ENCODE measurements at places on chromosomes 3 and 15.

- no peak for DNase-seq
Observed at GRCh38 chr3:178850450-178851190, 221.0 kb downstream of the ZMAT3 start.

DNA sequence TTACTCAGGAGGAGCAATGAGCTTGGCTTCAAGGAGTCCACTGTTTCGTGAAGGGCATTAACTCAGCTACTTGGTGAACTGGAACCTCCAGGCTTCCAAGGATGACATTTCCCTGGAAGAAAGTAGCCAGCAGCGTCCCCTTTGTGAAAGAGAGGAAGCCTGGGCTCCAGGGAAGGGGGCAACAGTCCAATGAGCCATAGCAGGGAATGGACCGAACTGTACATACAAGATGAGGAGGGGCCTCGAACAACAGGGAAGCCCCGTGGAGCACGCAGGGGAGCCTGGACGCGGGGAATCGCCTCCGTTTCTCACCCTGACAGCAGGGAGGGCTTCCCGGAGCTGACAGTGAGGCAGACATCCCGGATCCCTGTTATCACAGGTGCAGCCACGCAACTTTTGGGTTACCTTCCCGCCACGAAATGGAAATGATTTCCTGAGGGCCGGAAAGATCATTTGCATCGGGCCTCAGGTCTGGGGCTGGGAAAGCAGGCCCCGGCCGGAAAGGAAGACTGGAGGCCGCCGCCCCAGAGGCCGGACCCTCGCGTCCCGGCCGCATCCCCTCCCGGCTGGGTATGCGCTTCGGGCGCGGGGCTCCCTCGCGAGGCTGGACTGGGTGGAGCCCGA, 475 bp upstream of the SPINT1 start:
- no peak for DNase-seq

GRCh38 chr15:90001062-90001682, at the start of gene ZNF710:
TSS of gene ZNF710 (plus strand) at chr15:90001324. CDS start at chr15:90067138, 65,814 bp downstream.
- DNase-seq: peak; percentile 85

DNA sequence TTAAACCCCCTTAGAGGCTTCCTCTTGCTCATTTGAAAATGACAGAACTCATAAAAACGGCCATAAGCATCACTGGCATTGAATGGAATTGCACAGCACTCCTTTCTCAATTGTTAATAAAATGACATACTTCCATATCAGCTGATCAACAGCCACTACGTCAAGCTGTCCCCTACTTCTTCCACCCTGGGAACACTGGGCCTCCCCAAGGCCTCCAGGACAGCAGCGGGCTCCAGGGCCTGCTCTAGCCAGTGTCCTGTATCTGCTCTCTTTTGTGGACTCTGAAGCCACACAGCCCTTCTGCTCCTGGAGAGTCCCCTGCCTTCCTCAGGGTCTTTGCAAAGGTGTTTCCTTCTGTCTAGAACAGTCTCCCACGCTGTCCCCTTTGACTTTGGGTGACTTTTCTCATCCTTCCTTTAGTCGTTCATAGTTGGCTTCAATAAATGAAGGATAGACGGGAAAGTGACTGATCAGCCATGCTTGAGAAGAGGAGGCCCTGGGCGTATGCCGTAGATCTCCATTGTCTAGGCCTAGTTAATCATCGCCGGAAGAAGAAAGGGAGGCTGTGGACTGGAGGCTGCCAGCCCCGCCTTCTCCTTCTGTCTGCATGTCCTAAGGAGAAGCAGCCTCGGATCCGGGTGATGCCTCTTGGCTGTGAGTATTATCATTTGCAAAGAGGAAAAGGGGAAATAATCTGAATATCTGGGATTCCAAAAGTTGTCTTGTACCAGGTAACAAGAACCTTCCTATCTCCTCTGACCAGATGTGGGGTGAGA, 4.7 kb upstream of the THSD4 start:
- no peak for DNase-seq

- DNase-seq: no peak
Observed at GRCh38 chr15:89097313-89097712, 9.1 kb downstream of the ABHD2 start.
